ENCODE measurements at places on chromosomes 2 and 18.

GRCh38 chr2:196925051-196925767 lies 1.3 kb downstream of the PGAP1 start:
- no peak for DNase-seq

GRCh38 chr18:68564961-68565360 lies 149.9 kb downstream of the TMX3 start:
- DNase-seq = no peak

DNA sequence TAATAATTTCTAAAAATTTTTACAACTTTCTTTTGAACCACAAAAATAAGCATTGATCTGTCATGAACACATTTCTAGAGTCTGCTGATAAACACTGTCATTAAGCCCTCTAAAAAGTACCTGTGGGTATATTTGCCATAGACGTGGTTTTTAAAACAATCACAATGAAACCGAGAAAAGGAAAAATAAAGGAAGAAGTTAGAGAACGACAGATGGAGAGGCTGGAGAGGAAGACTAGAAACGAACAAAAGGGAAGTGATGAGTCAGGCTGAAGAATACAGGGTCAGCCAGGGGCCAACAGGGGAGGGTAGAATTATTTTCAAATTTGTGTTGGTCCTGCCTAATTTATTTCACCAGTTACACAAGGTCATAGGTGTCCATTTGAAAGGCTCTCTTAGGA lies 62.0 kb downstream of the MYL12B start:
- no peak for DNase-seq

- DNase-seq = no peak
Measured at GRCh38 chr2:201517094-201517493, 65.6 kb downstream of the STRADB start.

- DNase-seq = no peak
Measured at GRCh38 chr2:113922784-113923183, 32.9 kb downstream of the ACTR3 start.

All from kidney epithelial cell (primary cell).